ENCODE measurements at places on chromosomes 13 and 19.

DNA sequence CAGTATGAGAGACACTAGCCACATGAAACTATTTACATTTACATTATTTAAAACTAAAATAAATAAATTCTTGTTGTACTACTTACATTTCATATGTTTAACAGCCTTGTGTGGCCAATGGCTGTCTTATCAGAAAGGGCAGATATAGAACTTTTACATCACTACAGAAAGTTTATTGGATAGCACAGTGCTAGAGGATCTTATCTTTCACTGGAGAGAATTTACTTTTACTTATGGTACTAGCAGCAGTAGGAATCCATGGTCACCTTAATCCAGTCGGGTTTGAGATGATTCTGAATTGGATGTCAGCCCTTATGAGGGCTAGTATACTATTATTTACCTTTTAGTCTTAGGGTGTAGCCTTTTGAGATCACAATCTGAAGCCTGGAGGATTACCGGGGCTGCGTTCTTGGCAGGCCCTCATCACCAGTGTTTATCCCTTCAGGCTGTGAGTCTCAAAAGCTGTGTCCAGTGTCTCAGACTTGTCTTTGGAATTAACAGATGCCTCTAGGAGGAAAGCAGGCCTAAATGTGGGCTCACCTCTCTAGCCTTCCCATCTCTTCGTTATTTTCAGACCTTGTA, 21.7 kb downstream of the IFT88 start:
- peak; percentile 60 for DNase-seq

DNA sequence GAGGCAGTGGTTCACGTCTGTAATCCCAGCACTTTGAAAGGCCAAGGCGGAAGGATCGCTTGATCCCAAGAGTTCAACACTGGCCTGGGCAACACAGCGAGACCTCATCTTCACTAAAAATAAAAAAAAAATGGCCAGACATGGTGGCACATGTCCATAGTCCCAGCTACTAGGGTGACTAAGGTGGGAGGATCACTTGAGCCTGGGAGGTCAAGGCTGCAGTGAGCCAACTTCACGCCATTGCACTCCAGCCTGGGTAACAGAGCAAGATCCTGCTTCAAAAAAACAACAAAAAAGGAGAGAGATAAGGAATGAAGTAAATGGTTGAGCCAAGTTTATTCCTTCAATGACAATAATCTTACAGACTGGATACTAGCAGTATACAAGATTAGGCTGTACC, 21.3 kb downstream of the TBC1D4 start:
- no peak for DNase-seq

DNA sequence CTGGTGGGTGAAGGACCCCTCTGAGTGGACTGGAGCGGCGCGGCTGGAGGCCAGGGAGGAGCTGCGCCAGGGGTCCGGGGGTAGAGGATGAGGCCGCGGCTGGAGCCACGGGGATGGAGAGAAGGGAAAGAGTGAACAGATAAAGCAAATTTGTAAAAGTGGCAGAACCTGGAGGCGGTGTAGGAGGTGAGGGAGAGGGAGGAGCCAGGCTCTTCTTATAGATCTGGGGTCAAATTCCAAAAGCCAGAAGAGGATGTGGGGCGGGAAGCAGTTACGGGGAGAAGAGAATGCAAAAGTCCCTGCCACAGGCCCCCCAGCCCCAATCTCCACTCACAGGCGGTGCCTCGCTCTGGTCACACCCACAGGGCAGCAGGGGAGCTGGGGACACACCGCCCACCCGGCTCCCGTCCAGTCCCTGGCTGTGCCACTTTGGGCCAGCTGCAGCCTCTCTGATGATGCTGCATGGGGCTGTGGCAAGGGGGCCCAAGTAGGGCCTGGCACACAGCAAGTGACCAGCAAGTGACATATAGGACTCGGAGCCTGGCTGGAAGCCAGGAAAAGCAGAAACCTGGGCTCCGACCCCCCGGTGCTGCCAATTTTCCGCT, 11.1 kb downstream of the LRRC4B start:
- no peak for DNase-seq

- no peak for DNase-seq
These were observed 5.5 kb downstream of the EBI3 start for GRCh38 chr19:4234862-4235201.

- no peak for DNase-seq
These were observed 696 bp upstream of the ERFL start for GRCh38 chr19:41928754-41929535.

DNA sequence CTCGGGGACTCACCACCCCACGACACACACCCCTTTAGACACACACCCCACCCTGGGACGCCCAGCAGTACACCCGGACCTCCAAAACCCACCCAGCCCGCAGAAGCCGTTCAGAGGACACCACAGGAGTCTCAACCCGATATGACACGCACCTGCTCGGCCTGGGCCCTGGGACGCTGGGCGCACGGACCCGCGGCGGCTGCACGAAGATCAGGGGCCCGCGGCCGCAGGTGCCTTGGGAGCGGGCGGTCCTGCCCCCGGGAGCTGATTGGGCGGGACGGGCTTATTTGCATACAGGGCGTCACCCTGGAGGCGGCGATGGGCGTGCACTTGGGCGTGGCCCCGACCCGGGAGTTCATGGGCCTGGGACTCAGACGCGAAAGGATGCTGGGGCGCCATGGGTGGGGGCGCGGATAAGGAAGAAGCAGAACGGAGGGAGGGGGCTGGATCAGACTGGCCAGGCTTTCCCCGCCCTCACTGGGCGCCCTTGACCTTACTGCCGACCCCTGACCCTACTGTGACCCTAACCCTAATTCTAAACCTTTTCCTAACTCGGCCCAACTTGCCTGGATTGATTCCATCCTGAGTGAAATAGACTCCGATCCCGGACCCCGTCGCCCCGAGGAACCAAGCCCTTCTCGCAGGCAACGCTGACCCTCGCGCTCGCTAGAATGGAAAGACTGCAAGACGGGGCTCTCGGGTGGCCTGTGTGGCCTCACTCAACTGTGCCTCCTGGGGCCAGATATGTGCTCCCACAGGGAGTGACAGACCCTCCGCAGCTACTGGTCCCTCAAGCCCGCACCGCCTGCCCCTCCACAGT, at the start of gene MEF2B:
MEF2B (minus strand) TSS at position 211 of the 820 bp plus-strand sequence. CDS start 19,528 bp downstream, outside the sequence.
- DNase-seq: peak; percentile 89

DNA sequence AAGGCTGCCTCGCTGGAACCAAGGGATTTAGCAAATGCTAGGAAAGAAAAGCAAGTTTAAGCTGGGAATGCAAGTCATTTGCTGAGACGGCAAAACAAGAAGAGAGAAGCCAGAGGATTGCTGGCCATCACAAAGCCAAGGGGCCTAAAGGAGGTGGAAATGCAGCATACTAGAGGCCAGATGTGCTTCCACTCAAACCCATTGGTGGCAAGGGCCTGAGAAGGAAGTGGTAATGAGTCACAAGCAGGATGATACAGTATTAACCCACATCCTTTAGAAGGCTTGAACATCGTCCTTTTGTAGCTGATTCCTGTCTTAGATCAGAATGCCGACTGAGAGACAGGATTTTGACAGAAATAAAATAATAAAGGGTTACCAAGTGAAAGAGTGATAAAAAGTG, 68.2 kb downstream of the ITGBL1 start:
- DNase-seq: no peak

DNA sequence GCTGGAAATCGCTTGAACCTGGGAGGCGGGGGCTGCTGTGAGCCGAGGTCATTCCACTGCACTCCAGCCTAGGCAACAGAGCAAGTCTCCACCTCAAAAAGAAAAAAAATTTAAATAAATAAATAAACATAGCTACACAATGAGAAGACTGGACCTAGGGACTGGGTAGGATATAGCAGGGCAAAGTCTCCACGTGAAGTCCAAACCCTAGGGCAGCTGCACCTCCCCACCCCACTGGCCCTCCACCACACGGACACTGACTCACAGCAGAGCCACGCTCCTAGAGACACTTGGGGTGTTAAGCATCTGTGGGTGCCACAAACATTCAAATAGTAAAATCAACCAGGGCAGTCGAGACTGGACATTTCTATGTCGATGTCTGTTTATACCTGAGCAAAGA, 7.1 kb downstream of the LATS2 start:
- DNase-seq: no peak

DNA sequence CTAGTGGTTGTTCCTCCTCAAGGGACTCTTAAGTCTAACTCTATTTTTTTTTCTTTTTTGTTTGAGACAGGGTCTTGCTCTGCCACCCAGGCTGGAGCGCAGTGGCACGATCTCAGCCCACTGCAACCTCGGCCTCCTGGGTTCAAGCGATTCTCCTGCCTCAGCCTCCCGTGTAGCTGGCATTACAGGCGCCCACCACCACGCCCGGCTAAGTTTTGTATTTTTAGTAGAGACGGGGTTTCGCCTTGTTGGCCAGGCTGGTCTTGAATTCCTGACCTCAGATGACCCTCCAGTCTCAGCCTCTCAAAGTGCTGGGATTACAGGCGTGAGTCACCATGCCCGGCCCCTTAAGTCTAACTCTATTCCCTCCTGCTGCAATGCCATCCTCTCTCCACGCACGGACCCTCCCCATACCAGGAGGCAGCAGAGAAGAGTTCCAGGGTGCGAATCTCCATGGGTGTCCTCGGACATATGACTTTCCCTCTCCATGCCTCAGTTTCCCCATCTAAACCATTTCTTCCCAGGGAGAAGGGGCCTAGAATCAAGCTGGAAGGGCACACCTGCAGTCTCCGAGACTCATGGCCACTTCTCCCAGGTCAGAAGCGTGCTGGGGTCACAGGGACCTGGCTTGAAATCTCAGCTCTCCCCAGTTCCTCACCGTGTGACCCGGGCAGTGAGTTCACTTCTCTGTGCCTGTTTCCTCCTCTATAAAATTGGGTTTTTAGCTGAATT, 6.0 kb upstream of the BCL3 start:
- peak; percentile 38 for DNase-seq

- no peak for DNase-seq
These were observed 186.0 kb downstream of the KCTD15 start for GRCh38 chr19:33982706-33983105.

- peak; percentile 9 for DNase-seq
These were observed 15.3 kb downstream of the FPR3 start for GRCh38 chr19:51810223-51810622.

- no peak for DNase-seq
These were observed 65.1 kb upstream of the UBAC2 start for GRCh38 chr13:99135591-99135990.

DNA sequence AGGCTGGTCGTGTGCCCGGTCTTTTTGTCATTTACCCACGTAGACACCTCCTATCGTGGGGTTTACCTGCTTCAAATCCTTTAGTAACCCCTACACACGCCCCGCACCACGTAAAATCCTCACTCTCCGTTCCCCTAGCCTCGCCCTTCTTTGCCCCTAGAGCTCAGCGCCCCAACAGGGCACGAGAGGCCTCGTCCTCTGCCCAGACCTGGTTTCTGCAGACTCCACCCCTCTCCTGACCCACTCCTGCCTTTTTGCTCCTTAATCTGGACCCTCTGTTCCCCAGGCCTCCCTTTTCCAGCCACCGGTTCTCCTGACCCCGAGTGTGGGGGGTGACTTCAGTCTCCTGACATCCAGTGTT, 412 bp downstream of the ZNF528 start:
- peak; percentile 44 for DNase-seq

GRCh38 chr19:41411100-41411967, 13.7 kb downstream of the BCKDHA start:
- DNase-seq: no peak

GRCh38 chr13:53408847-53409568, 380.4 kb downstream of the OLFM4 start:
- no peak for DNase-seq

DNA sequence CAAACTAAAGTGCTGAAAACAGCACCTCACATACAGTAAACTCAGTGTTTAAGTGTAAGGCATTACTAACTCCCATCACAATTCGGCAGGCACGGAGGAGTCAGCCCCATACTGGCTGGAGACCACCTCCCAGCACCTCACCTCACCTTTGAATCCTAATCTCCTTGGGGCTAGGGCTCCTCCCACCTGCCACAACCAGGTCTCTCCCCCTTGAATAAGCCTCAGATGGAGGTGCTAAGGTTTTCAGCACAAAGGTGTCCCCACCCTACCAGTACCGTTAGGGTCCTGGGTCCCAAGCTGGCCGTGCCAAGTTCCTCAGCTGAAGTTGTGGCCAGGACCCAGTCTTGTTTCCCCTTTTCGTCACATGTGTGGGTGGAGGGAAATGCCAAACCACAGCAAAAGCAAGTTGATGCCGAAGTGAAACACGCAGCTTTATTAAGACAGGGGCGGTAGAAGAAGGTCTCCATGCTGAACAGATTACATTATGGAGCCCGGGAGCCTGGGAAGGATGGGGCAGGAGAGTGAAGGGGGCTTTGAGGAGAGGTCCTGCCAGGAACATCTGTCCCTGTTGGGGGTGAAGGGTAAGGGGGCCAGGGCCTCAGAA, at the start of gene IGFLR1:
IGFLR1 (minus strand) TSS at position 332 of the 604 bp plus-strand sequence. CDS start 1,272 bp downstream, outside the sequence.
- no peak for DNase-seq

DNA sequence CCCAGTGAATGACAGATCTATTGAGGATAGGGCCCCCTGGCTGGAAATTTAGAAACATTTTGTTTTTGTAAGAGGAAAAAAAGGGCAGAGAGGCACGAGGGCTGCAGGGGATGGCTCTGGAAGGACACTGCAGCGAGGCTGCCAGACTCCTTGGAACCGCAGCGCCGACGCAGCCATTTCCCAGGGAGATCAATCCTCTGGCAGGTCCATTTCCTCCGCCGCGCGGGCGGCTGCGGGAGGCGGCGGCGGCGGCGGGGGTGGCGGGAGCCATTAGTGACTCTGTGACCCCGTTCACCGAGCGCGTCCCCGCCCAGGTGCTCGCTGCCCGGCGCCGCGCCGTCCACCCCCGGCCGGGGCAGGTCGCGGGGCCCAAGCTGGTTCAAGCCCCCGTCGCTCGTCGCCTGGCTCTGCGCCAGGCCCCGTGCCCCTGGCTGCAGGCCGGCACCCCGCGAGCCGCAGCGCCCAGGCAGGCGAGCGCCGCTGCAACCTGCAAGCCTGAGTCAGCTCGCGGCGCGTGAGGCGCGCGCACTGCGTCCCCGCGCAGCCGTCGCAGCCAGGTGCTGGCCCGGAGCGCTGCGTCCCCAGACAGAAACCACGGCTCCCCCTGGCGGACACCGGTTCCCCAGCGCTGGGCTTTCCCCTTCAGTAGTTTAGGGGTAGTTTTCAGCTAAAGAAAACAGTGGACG, 192.6 kb downstream of the KATNAL1 start:
- DNase-seq: peak; percentile 80

DNA sequence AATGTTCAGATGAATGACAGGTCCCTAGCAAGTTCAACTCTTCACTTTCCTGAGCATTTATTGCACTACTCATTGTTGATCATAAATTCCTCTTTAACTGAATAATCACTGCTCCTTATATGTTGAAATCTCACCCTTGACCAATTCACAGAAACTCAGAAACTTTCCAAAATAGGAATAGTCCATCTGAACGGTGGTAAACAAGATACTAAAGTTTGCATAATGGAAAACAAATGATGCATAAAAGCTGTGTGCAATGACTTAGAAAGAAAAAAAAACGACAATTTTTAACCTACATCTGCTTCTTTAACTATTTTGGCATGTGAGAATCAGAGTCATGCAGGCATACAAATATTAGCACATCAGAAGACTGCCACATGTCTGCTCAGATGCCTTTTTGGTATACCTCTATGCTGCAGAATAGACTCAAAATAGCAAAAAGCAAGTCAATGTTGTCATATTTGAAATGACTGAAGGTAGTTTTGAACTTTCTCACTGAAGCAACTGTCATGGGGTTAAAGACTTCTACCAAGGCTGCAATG, 34.8 kb downstream of the SLC10A2 start:
- DNase-seq: no peak

Data from WERI-Rb-1 (cell line).